Chondrocyte (in vitro differentiated cells): ENCODE measurements at places on chromosomes 11 and 22.

- DNase-seq: no peak
Observed at GRCh38 chr11:66371627-66372415, at the start of gene SLC29A2. Gene SLC29A2, minus strand, starts transcription at chr11:66371760. Its CDS starts 169 bp downstream, at chr11:66371591.

- DNase-seq: peak; percentile 59
Observed at GRCh38 chr11:57318178-57318577, 6.6 kb downstream of the TNKS1BP1 start.

- no peak for DNase-seq
Observed at GRCh38 chr11:34358258-34358727, 483 bp upstream of the ABTB2 start.

- DNase-seq: no peak
Observed at GRCh38 chr11:9808943-9809342, 145.1 kb downstream of the SWAP70 start.

DNA sequence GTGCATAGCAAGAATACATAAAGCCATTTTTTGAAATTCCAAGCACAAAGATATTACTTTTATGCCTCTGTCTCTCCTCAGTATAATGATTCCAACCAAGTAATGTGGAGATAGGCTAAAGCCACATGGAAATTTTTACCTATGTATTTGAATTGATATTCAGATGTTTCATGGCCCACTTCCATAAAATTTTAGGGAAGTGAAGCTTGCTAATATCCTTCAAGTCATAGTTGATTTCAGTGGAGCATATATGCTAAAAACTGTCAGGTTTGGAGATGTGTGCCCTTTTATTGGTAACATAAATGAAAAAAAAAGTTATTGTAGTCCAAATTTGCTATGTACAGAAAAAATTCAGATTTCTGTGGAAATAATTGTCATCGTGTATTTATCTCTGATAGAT is 12.3 kb downstream of the MS4A4E start:
- no peak for DNase-seq

DNA sequence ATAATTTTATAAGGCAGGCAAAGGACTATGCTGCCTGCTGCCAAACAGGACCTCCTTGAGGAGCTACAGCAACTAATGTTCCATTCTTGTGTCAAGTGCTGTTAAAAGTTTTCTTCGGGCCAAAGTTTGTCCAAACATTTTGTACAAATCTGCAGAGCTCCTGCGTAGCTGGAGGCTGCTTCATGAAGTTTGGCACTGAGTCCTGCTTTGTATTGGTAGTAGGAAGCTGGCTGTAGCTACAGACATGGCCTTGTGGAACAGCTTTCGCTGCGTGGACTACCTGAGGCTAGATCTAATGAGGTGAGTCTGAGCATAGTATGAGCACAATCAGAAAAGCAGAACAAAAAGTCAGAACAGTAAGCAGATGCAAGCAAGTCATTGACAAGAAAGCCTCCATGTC is 528.1 kb downstream of the DLG2 start:
- no peak for DNase-seq

GRCh38 chr22:35838855-35839576 is 121.3 kb downstream of the APOL5 start:
- DNase-seq: no peak

DNA sequence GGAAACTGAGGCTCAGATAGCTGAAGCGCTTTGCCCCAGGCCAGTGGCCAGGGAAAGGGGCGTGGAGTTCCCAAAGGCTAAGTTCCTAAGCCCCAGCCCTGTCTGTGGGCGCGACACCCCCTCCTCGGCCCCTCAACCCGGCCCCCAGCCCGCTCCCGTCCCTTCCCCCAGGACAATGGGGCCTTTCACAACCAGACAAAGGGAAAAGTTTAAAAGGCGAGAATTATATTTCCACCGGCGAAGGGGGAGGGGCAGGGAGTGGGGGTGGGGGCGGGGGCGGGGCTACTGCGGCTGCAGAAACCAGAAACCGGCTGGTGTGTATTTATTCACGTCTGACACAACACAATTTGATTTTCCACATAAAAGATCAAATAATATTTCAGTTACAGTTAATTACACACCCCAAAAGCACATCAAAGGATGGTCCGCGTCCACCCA is 192.1 kb downstream of the MN1 start:
- DNase-seq: no peak

DNA sequence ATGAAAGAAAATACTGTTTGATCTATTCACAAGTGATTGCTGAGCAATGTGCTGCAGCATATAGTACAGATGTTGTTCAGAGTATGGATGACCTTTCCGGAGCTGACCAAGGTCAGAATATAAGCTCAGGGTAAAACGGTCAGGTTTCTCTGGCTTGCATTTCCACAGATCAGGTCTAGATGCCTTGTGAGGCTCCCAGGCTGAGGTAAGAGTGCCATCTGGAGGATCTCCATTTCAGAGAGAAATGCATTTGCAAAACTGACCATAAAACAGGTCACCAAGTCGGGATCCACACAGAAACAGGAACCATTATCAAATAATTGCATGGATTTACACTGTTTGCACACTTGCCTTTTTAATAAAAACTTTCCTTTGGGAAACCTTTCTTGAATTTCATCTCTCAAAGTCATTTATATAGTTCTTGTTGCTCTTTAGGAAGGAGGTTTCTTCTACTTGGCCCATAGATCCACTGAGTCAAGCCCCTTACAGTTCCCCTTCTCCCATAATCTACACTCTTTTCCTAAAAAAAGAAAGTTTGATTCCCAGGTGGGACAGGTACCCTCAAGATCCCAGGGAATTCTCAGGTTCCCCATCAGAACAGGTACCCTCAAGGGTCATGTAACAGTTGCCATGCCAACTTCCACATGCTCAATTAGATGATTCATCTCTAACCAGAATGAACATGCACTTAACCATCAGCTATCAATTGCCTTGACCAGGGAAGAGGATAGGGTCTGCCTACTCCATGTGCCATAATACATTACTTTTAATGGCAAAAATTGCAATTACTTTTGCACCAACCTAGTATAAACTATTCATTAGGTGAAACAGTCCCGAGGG is 25.0 kb upstream of the TMPRSS5 start:
- no peak for DNase-seq

DNA sequence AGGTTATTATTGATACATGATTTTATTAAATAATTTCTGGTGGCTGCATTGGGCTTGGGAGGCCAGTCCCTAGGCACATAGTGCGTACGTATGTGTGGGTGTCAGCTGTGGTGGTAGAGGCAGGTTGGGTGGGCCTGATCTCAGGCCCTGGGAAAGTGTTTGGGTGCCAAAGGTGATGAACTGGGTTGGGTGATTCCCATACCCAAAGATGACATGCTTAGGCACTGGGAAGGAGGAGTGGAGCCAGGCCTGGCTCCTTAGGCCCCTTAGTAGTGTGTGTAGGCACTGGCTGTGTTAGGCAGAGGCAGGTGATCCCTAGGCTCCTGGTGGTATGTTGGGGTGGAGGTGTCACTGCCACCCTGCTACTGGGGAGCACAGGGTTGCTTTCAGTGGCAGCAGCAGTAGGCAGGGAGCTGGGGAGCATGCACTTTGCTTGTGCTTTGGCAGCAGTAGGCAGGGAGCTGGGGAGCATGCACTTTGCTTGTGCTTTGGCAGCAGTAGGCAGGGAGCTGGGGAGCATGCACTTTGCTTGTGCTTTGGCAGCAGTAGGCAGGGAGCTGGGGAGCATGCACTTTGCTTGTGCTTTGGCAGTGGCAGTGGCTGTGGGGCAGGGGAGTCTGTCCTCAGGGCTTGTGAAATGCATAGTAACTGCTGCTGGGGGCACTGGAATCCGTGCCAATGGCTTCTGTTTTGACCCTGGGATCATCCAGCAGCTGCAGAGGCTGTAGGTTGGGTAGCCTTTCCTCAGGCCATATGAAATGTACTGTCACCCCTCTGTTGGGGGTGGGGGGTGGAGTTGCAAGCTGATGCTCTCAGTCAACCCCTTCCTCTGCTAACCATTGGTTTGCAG is 84.4 kb downstream of the RRM1 start:
- DNase-seq: peak; percentile 53

- no peak for DNase-seq
Observed at GRCh38 chr22:42869888-42870480, 12.9 kb upstream of the ARFGAP3 start.

DNA sequence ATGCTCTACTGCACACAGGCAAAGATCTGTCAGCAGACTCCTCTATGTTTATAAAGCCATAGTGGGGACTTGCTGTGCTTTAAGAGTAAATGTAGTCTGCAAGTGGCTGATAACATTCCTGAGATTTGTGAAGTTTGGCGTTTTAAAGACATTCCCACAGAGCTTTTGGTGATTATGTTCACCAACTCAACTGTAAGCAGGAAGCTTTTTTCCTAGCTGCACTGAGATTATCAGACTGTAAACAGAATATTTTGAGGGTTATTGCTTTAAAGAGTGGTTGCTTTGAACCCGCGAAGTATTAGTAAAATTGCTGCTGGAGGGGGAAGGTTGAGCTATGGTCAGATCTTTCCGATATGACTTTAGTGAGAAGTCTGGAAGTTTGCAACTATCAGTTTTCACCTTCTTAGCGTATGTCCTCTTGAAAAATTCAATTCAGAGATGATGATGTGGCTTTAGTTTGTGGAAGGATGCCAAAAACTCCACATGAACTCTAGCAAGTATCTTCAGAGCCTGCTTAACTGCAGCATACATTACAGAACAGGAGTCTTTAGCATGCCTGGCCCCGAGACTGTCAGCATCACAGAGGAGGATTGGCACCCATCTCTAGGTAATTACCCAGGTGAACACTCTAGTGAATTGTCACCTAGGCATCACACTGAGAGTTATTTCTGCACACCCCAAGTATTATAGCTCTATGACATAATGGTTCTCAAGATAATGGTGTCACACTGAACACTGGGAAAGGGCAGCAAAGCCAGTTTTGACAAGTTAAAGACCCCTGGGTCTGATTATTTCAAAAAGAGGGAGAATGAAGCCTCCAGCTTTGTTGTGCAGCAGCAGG is 89.9 kb downstream of the MTNR1B start:
- DNase-seq: no peak

- DNase-seq: no peak
Observed at GRCh38 chr11:101914341-101914737, 471 bp upstream of the CEP126 start.

GRCh38 chr22:26927821-26928220 is 270.4 kb downstream of the MIAT start:
- DNase-seq: no peak

- DNase-seq: no peak
Observed at GRCh38 chr22:26391623-26392022, 37.4 kb upstream of the ASPHD2 start.

- peak; percentile 72 for DNase-seq
Observed at GRCh38 chr22:25159028-25159427, 40.6 kb upstream of the CRYBB3 start.

DNA sequence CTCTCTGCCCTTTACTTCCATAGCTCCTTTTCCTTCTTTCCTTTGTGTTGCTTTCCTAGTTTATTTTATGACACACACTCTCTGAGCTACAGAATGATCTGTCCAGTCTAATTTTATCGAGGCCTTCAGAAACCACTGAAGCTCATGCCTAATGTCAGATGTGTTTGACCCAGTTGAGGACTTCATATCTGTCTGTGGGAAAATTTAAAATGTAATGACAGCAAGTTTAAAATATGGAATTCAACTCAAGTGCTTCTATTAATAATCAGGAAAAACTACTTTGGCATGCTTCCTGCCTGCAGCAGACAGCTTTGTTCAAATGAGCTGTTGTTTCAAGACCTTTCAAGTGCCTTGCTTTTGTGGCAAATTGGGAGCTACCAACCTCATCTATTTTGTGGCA is 261.8 kb upstream of the MTNR1B start:
- DNase-seq: no peak

DNA sequence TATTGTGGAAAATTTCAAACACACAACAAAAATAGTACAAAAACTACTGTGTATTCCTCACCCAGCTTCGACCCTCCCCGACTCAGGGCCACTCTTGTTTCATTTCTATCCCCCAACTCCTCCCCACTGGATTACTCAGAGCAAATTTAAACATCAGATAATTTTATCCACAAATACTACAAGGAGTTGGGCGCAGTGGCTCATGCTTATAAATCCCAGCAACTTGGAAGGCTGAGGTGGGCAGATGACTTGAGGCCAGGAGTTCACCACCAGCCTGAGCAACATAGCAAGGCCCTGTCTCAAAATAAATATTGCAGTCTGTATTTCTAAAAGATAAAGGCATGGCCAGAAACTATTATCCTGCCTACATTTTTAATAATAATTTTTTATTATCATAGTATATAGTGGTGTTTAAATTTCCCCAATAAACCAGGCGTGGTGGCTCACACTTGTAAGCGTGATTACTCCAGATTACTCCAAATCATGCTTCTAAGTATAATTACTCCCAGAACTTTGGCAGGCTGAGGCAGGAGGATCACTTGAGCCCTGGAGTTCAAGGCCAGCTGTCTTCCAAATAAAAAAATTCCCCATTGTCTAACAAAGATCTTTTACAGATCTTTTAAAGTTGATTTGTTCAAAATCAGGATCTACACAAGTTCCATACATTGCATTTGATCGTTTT is 39.8 kb downstream of the LRRC32 start:
- DNase-seq: no peak

GRCh38 chr11:133660202-133660568 is 127.9 kb upstream of the OPCML start:
- DNase-seq: no peak

GRCh38 chr11:67289651-67290479 is 762 bp downstream of the ANKRD13D start:
- DNase-seq: peak; percentile 90

DNA sequence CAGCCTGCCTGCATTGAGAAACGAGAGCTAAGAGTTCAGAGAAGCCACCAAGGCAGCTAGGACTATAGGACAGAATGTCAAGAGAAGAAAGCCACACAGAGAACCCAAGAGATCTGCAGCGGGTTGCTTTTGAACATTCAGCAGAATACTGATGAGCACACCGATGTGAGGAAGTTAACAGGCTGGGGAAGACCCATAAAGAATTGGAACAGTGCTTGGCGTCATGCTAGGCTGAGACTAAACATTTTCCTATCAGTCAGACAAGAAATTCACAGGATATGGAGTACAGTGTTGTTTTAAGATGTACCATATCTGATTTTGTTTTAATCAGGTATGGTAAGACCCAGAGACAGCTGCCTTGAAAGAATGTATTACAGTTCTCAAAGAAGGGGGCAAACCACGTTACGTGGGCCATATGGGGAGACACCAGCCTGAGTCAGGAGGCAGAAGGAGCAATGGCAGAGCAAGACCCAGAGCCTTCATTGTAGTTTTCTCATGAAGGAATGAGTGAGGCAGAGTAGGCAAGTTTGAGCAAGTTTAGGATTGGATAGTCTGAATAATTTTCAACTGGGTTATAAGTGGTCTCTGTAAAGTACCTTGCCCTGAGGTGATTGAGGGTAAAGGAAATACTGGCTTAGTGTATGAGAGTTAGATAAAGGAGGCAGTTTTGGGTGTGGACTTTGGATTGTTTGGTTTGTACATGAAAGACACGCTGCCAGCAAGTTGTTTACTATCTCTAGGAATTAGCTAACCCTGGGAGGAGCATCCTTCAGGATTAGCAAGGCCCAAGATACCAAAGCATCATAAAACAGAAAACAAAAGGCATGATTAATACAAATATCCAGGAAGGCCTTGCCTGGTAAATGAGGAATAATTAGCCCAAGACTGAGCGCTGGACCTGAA is 14.3 kb downstream of the LRRC75B start:
- no peak for DNase-seq

- no peak for DNase-seq
Observed at GRCh38 chr22:21632237-21632895, at the start of gene CCDC116. Gene CCDC116, plus strand, starts transcription at chr22:21632760. Its CDS starts 422 bp downstream, at chr22:21633182.
